ENCODE measurements at places on chromosomes 16 and 17.

- DNase-seq, result no peak
Observed at GRCh38 chr16:1119129-1119528, 23.1 kb upstream of the C1QTNF8 start.

- DNase-seq, result no peak
Observed at GRCh38 chr17:12821376-12821940, 32.2 kb downstream of the ARHGAP44 start.

GRCh38 chr16:53804467-53804866 lies 100.5 kb downstream of the FTO start:
- no peak for DNase-seq

DNA sequence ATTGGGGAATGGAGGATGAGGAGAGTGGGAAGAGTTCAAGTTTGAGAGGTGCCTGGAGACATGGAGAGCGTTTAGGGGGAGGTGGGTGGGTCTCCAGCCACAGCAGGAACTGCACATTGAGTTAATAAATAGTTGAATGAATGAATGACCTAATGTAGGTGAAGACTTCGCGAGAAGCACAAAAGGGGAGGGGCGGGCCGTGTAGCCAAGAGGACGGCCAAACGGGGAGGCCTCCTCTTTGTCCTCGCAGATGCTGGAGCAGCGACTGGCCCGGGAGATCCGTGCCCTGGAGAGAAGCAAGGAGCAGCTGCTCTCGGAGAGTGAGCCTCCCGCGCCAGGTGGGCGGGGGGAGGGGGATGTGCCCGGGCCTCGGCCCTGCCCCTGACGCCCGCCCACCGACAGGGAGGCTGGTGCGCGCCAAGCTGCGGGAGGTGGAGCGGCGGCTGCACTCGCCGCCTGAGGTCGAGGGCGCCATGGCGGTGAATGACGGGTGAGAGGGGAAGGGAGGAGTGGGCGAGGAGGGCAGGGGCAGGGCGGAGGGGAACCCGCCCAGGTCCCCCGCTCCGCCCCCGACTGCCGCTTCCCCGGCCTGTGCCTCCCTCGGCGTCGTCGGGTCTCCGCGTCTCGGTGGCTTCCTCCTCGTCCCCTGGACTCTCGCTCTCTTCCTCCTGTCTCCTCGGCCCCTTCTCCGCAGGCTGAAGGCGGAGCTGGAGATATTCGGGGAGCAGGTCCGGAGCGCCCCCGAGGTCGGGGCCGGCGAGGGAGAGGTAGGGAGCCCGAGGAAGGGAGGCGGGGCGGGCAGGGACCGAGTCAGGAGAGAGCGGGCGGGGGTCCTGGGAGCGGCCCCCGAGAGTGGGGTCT lies 12.9 kb downstream of the SYCE1L start:
- DNase-seq, result peak; percentile 53

DNA sequence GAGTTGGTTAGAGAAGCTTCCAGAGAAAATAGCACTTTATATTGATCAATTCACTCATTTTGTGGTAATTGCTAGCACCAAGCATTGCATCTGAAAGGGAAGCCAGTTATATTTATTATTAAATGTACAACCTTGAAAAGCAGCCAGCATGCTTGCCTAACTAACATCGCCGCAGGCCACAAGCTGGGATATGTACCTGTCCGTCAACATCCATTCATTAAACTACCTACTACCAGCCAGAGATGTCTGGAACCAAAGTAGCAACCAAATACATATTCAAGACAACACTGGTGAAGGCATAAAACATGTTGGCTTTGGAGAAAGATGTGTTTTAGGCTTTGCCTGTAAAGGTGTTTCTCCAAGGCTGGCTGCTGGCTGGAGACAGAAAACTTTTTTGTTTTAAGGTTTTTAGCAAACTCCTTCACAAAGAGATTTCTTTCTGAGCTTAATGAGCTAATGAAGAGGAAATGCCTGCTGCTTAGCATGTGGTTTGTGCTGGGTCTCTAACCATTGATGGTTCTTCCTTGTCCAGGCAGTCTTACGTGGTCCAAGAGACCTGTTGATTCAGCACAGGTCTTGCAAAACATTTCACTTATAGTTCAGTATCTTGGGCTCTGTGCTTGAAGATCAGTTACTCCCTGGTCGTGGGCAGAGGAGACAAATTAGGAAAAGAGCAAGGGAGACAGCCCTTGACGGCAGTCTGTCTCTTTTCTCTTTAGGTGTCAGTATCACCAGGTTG lies 3.1 kb downstream of the ITPRIPL2 start:
- no peak for DNase-seq

GRCh38 chr17:3512505-3513171 lies 36.8 kb downstream of the ASPA start:
- DNase-seq, result no peak

DNA sequence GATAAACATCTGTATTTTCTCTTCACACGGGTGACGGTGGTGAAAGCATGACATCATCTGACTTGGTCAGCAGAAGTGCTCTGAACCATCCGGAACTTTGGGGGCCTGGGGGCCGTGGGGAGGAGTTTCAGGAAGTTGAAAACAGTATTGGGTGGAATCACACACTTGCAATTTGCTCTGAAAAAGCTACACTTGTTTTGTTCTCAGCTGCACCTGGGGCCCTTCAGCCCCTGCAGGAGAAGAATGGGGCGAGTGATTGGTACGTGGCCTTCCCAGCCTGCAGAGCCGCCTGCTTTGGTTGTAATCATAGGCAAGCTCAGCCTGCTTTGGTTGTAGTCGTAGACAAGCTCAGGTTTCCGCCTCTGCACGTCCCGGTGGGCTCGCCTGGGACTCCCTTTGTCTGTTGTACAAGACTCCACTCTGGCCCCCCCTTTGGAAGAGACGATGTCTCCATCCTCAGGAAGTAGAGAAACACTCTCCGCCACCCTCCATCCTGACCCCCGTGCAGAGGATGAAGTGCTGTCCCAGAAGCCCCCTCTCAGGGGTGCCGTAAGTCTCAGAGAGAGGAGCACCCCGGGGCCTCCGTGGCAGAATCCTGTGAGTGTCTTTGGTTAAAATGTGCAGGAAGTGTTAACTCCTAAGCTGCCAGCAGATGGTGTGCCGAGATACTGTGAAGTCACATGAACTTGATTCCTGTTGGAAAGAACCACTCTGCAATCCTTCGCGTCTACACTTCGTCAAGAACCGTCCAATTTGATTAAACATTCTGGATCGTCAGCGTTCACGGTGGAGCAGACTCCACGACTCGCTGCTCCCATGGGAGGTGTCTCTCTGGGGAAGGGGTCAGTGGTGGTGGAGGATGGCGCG lies 5.4 kb downstream of the BANP start:
- DNase-seq, result peak; percentile 71

- no peak for DNase-seq
Observed at GRCh38 chr17:29927546-29927945, 2.5 kb downstream of the SSH2 start.

GRCh38 chr17:59074494-59074893 lies 32.2 kb downstream of the TRIM37 start:
- no peak for DNase-seq

DNA sequence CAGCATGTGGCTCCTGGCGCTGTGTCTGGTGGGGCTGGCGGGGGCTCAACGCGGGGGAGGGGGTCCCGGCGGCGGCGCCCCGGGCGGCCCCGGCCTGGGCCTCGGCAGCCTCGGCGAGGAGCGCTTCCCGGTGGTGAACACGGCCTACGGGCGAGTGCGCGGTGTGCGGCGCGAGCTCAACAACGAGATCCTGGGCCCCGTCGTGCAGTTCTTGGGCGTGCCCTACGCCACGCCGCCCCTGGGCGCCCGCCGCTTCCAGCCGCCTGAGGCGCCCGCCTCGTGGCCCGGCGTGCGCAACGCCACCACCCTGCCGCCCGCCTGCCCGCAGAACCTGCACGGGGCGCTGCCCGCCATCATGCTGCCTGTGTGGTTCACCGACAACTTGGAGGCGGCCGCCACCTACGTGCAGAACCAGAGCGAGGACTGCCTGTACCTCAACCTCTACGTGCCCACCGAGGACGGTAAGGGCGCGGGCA lies 645 bp downstream of the NLGN2 start:
- no peak for DNase-seq

DNA sequence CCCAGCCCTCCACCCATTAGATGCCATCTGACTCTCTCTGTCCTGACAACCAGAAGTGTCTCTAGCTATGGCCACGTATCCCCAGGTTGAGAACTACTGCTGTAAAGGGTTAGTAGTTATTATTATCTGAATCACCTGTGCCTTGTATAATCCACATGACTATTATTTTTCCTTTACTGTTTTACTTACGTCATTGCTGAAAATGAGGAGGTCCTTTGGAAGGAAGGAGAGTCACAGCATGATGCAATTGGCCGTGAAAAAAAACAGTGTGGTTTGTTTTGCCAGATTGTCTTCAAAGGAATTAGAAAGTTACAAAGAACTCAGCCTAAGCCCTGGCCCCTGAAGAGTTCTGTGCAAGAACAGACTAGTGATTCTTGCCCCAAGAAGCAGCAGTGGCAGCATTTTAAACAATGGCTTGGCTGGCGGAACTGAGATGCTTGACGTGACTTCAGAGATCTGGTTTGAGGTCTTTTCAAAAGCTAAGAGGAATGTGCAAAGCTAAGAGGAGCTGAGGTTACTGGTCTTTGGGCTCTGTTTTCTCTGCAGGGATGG lies 413.3 kb upstream of the EEF2KMT start:
- no peak for DNase-seq

DNA sequence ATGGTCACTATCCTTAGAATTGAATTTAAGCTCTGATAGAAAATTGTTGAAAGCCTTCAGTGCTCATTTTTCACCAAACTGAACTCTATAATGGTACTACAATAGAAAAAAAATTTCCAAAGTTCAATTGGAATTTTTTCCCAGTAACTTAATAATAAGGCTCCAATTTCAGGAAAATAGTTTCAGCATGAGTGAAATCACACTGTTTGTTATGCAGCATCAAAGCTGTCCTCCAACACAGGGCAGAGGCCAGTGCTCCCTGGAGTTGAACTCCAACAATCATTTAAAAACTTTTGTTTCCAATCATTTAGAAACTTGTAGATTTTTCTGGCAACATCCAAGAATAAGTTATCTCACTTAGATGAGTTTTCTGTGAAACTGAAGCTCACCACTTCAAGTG lies 103.1 kb upstream of the HSBP1 start:
- DNase-seq, result no peak

GRCh38 chr17:36941265-36942010 lies 4.2 kb downstream of the LHX1 start:
- no peak for DNase-seq
